ENCODE measurements at places on chromosomes 7 and 10.

DNA sequence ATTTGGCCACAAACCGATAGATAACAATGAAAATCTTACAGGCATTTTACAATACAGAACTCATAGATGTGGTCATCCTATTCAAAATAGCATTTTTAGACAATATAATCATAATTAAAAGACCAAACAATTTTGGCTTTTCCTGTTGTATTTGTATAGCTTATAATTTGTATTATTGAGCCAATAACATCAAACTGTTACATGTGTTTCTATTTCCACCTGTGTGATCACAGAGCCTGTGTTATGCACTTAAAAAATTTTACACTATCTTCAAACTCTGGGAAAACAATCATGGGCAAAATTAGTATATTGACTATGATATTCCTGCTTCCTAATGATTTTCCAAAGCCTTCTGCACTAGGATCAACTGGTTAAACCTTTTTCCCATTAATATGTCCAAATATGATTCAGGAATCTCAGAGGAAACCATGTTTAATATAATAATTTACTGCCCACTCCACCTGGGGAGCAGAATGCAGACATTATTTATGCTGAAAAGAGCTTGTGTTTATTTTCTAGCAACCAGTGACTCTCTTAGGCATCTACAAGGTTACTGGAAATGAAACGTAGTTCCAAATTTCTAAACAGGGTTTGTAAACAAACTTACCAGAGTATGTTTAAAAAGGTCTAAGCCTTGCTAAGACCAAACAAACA is 1.7 kb downstream of the RHOBTB1 start:
- DNase-seq = no peak

DNA sequence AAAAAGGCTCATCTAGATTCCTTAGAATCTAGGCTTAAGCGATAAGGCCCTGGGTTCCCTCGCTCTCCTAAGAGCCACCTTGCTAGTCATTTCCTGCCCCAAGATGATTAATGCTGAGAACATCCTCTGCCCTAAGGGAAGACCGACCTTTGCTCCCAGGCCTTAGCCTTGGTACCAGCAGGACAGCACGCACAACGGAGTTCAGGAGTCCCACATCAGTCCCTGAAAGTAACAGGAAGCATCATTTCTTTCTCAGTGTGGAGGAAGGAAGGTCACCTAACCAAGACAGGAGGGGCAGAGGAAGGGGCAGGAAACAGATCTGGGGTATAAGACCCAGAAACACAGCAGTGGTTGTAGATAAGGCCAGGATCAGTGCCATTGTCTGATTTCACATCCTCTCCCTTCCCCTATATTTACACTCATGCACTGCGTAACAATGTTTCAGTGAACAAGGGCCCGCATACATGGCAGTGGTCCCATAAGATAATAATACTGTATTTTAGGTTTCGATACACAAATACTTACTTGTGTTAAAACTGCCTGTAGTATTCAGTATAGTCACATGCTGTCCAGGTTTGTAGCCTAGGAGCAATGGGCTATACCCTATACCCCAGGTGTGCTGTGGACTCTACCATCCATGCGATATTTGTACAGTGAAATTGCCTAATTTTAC is 8.1 kb upstream of the FAM107B start:
- peak; percentile 72 for DNase-seq

GRCh38 chr7:81659697-81660395 is 110.0 kb downstream of the HGF start:
- DNase-seq = no peak

- no peak for DNase-seq
These were observed 987.3 kb downstream of the CCSER2 start for GRCh38 chr10:85315657-85316056.

GRCh38 chr7:141956084-141956483 is 9.3 kb upstream of the CLEC5A start:
- DNase-seq = no peak

DNA sequence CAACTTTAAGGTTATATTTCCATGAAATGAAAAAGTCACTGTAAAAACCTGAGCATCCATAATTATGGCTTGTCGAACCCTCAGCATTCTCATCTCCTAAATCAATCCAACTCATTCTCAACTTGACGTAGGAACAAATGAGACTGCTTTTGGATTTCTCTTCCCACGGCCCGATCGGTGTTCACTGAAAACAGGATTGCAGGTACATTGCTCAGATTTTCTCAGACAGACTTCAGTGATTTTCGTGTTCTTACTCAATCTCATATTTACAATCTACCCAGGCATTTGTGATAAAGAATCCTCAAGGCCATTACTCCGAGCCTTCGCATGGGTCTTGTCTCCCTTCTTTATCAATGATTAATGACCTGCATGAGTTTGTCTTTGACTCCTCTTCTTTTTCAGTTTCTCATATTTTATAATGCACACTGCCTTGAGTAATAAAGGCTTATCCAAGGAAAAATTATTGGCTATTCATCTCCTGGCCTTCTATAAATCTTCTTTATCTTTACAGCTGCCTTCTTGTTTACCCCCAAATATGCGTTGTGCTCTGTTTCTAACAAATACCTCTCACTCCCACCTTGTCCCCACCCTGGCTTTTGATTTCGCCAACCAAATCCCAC is 90.4 kb upstream of the MYO3A start:
- DNase-seq = no peak

GRCh38 chr10:97888641-97889262 is 39.1 kb downstream of the GOLGA7B start:
- DNase-seq = peak; percentile 83

DNA sequence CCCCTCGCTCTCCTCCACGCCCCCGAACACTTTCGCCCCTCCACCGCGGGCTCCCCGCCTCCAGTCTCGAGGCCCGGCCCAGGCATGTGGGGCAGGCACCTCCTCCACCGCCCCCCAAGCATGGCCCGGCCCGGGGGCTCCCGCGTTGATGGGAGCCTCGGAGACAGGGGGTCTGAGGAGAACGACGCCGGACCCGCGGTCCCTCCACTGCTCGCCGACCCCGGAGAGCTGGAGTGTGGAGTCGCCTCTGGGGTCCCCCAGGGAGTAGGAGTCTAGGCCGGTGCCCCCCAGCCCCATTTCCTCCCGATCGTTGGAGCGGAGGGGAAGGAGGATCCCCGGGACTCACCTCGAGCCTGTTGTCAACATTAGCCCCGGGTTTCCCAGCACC is 206 bp downstream of the UPF2 start:
- no peak for DNase-seq

GRCh38 chr7:86320889-86321288 is 322.8 kb upstream of the GRM3 start:
- DNase-seq = no peak

GRCh38 chr7:108576116-108576515 is 6.4 kb downstream of the DNAJB9 start:
- DNase-seq = no peak

DNA sequence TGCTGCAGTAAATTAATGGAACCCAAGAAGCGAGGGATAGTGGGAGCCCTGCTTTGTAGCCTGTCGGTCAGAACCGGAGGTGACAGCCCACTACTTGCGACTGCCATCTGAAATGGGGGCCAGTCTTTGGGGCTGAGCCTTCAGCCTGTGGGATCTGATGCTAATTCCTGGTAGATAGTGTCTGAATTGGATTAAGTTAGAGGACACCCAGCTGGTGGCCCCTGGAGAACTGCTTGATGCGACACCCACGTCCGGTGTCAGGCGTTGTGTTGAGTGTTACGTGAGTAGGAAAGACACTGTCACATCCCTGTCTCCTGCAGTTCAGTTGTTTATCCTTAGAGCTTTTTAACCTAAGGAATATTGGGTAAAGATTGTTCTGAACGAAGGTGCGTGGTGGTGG is 5.0 kb downstream of the EIF3B start:
- no peak for DNase-seq

DNA sequence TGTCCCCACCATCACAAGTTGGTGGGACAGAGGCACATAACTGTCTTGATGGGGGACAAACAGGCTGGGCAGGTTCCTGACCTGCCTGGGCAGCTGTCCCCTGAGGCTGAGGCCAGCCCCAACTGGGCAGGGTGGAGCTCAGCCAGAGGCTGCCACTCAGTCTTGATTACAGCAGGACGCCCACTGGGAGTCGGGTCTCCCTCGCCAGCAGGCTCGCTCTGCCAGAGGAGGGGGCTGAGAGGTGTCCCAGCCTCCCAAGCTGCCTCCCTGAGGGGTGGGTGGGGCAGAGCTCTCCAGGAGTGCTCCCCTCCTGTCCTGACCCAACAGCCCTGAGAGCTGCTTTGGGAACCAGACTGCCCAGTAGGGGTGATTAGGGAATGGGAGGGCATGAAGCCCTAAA is 1.8 kb upstream of the CAMK2G start:
- DNase-seq = no peak

DNA sequence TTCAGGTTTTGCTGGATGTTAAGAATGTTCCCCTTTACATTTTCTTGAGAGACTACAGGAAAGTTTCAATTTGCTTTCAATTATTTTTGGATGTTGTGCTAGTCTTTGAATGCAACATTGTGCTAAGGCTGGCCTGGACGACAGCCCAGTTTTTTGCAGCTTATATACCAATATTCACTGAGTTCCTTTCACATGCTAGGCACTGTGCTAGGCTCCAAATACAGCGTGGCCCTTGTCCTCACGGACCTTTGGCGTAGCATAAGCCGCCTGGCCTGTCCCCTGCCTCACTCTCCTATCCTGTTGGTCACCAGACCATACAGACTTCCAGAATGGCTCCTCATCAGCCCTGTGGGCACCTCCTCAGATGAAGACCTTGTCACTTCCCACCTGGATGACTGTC is 19.5 kb upstream of the HSPA12A start:
- DNase-seq = no peak
